Lung microvascular endothelial cell (primary cell): ENCODE measurements at places on chromosomes 3 and 15. TPM values are rescaled to one million over a fixed set of nuclear protein-coding genes. Genes with fewer than 3 reads are reported as not detected.
A peak's percentile ranks its signal among the peaks of the same experiment; 100 is the strongest.

GRCh38 chr3:152331018-152331541 is 62.4 kb downstream of the MBNL1 start:
- DNase-seq: peak; percentile 96

GRCh38 chr3:149575213-149575960 is 82.4 kb downstream of the WWTR1 start:
- DNase-seq: peak; percentile 76

- DNase-seq: no peak
These were observed 575.6 kb downstream of the GRM7 start for GRCh38 chr3:7436542-7436941.

DNA sequence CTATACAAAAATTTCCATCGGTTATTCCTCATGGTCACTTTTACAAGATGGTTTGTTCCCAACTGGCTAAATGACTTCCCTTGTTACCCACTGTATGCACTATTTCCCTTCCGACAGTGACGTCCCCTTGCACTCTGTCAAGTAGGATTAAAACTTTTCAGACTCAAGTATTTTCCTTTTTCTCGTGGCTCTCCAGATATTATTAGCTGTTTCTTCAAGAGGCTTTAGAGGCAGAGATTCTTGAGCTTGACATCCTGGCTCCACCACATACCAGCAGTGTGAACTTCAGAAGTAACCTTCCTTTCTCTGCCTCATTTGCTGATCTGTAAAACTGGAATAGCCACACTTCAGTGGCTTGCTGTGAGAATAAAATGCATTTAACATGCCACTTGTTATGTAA is 14.0 kb downstream of the CSNK1G1 start:
- no peak for DNase-seq

DNA sequence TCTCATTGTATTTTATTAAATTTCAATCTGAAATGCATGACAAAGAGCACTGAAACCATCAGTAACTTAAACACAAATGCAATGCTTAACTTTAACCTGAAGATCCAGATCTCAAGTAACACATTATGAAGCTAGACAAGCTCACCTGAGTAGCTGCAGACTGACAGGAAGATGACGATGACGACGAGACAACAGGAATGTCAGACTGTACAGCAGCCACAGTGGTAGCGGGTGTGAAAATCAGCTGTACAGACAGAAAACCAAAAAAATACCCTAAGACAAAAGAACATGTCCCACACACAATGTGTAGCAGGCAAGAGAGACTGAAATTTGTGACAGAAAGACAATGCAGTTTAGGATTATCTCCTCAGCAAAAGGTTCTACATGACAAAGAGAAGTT is 36.3 kb downstream of the PHC3 start:
- DNase-seq: no peak

- DNase-seq: peak; percentile 82
These were observed 8.8 kb downstream of the RPL39L start for GRCh38 chr3:187130346-187131066.

- no peak for DNase-seq
These were observed 153.9 kb upstream of the ARHGEF26 start for GRCh38 chr3:153967260-153967659.

- no peak for DNase-seq
These were observed 34.4 kb downstream of the PPARG start for GRCh38 chr3:12323237-12323636.

DNA sequence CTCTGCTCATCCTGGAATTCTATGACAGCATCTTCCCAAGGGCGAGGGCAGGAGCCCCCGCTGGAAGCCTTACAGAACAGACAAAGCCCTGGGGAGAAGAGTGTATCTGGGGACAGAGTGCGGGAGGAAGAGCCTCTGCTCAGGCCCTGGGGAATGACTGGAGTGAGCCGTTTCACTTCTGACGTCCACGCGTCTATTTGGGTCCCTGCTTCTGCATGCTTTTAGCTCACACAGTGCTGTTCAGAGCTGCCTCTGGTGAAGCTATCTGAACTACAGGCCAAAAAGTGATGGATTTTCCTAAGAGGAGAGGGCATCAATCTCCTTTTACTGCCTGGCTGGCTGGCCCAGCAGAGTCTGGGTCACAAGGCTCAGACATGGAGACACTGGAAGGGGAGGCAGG is 311.8 kb downstream of the NTRK3 start:
- no peak for DNase-seq

GRCh38 chr3:52305926-52306325 is 10.2 kb upstream of the DNAH1 start:
- no peak for DNase-seq

DNA sequence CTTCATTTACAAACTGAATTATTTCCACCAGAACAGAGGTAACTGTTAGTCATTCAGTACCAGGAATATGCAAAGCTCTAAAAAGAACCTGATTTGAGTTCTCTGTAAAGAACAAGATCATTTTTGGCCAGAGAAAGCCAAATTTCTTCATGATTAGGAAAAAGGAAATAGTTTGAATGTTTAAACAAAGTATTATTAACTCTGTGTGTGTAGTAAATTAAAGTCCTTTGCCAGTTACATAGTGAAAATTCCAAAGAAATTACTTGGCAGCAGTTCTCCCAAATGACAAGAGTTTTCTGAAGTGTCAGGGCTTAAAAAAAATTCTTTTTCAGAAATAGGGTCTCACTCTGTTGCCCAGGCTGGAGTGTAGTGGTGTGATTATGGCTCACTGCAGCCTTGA is 24.5 kb downstream of the QTRT2 start:
- DNase-seq: peak; percentile 34

DNA sequence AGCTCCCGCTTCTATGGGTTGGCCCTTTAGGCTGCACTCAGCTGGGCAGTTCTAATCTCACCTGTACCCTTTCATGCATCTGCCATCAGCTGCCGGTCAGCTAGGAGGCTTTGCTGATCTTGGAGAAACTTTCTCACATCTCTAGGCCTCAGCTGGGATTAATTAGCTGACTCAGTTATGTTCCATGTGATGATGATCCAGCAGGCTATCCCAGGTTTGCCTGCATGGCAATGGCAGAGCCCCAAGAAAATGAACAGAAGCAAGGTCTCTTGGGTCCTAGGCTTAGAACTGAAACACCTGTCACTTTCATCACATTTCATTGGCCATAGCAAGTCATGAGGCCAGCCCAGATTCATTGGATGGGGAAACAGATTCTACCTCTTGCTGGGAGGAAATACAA is 304.6 kb upstream of the TBC1D5 start:
- no peak for DNase-seq

DNA sequence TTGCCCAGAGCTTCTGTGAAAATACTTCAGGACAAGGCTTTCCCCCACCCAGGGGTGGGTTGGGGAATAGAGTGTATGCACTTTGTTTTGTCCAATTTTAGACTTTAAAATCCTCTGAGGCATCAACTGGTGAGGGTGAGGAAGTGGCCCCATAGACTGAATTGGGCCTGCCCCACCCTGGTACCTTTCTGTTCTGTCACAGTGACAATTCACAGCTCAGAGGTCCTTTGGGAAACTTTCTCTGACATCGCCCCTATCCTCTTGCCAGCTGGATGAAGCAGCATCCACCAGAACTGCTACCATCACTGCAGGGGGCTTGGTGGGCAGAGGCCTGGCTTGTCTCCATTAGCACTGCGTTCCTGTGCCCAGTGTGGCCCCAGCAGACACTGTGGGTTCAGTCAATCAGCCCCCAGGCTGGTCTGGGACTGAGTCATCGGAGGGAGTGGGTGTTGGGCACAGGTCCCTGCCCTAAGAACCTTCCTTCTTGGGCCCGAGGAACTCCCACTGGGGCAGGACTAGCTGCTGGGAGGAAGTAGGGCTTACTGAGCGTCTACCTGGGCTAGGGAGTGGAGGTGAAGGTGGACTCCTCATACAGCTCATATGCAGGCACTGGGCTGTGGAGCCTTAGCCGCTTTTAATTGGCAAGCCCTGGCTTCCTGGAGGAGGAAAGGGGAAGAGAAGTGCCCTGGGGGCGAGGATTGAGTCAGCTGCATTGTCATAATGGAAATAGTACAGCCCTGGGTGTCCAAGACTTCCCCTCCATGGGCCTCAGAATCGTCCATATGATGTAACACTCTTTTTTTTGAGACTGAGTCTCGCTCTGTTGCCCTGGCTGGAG is 1.5 kb upstream of the PPM1M start:
- DNase-seq: no peak

GRCh38 chr3:196920733-196921132 is 21.6 kb downstream of the NCBP2 start:
- DNase-seq: no peak

DNA sequence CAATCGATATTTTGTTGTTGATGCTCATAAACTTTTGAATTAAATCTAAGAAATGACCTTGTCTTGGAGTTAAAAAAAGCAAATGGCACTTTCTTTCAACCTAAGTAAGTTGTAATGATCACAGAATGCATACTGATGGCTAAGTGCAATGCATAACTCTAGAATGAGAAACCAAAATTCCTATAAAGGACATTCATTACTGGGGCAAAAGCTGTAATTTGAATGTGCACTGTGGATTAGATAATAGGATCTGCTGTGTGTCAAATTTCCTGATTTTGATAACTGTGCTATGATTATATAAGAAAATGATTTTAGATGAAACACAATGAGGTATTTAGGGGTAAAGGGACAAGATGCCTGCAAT is 14.3 kb downstream of the SIAH2 start:
- no peak for DNase-seq

- DNase-seq: no peak
These were observed 15.1 kb downstream of the CLDN1 start for GRCh38 chr3:190307164-190307545.

DNA sequence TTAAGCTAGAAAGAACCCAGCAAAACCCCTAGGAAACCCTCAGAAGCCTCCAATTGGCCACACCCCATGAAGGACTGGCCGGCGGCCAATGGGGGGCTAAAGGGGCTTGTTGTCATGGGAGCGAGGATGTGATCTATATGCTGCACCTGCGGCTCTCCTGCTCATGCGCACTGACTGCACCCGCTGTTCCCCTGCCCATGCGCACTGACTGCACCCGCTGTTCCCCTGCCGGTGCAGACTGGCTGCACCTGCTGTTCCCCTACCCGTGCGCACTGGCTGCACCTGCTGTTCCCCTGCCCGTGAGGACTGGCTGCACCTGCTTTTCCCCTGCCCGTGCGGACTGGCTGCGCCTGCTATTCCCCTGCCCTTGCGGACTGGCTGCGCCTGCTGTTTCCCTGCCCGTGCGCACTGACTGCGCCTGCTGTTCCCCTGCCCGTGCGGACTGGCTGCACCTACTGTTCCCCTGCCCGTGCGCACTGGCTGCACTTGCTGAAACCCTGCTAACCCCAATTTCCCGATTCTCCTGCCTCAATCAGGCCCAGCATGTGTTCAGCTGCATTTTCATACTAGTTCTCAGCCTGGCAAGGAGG is 16.8 kb upstream of the MCCC1 start:
- DNase-seq: no peak

The VGLL3 gene
- total RNA-seq: 0.20 and 0.22 TPM in 2 replicates

The ERICH6 gene
- not detected in 2 replicates for total RNA-seq

The ITIH1 gene
- total RNA-seq: not detected in 2 replicates

The LPP gene
- total RNA-seq: 23.0 and 24.0 TPM in 2 replicates

The RETNLB gene
- total RNA-seq: not detected in 2 replicates

The LRRC2 gene
- total RNA-seq: under 0.01 TPM in 2 replicates

The GOLGA6L6 gene
- total RNA-seq: not detected in 2 replicates
